ENCODE measurements at places on chromosomes 7 and 10. TPM values are rescaled to one million over a fixed set of nuclear protein-coding genes. Genes with fewer than 3 reads are reported as not detected.

The VWDE gene
- total RNA-seq = 0.37 TPM

The FGL2 gene
- not detected for total RNA-seq

The SPACDR gene
- not detected for total RNA-seq

The CDNF gene
- total RNA-seq = 0.49 TPM

The CPN1 gene
- total RNA-seq = not detected

The ACSM6 gene
- total RNA-seq = not detected

The ATOH7 gene
- 0.37 TPM for total RNA-seq

The TRUB1 gene
- total RNA-seq = 40.1 TPM

The TRIL gene
- not detected for total RNA-seq

The SPDYE18 gene
- not detected for total RNA-seq

The EBF3 gene
- total RNA-seq = 0.24 TPM

The DRGX gene
- 0.86 TPM for total RNA-seq

The LIPJ gene
- not detected for total RNA-seq

The FZD1 gene
- 1.9 TPM for total RNA-seq

The FKBP9 gene
- 89.2 TPM for total RNA-seq

The CALML3 gene
- not detected for total RNA-seq

The SUN3 gene
- total RNA-seq = not detected

The SORCS3 gene
- not detected for total RNA-seq

The NXPH1 gene
- not detected for total RNA-seq

The SEMA3E gene
- total RNA-seq = 1.2 TPM

The EIF4EBP2 gene
- 22.5 TPM for total RNA-seq

The AKR1C3 gene
- total RNA-seq = 1.4 TPM

The CHAT gene
- total RNA-seq = not detected

The ELOVL3 gene
- 3.3 TPM for total RNA-seq

The CAMK1D gene
- total RNA-seq = not detected

The HMX2 gene
- total RNA-seq = not detected

The ZNF853 gene
- total RNA-seq = 16.6 TPM

The CYTH3 gene
- total RNA-seq = 12.6 TPM

The UPK3BL2 gene
- total RNA-seq = 6.6 TPM

The SERPINE1 gene
- 103 TPM for total RNA-seq

The SLC25A28 gene
- 29.9 TPM for total RNA-seq

The AOC1 gene
- not detected for total RNA-seq

The THSD7A gene
- not detected for total RNA-seq

The ITIH5 gene
- 3.0 TPM for total RNA-seq

The CPSF4 gene
- total RNA-seq = 59.3 TPM

The CD36 gene
- not detected for total RNA-seq

The H2BK1 gene
- total RNA-seq = not detected

The FBXW4 gene
- 32.1 TPM for total RNA-seq

All from G401 (cell line).